ENCODE measurements at places on chromosomes 5 and 9.

- DNase-seq, result no peak
These were observed 287.4 kb downstream of the ARHGAP26 start for GRCh38 chr5:143057580-143057999.

- no peak for DNase-seq
These were observed 53.0 kb downstream of the SLC1A3 start for GRCh38 chr5:36659411-36659810.

GRCh38 chr9:123544007-123544827 is 188.2 kb downstream of the CRB2 start:
- DNase-seq, result no peak

DNA sequence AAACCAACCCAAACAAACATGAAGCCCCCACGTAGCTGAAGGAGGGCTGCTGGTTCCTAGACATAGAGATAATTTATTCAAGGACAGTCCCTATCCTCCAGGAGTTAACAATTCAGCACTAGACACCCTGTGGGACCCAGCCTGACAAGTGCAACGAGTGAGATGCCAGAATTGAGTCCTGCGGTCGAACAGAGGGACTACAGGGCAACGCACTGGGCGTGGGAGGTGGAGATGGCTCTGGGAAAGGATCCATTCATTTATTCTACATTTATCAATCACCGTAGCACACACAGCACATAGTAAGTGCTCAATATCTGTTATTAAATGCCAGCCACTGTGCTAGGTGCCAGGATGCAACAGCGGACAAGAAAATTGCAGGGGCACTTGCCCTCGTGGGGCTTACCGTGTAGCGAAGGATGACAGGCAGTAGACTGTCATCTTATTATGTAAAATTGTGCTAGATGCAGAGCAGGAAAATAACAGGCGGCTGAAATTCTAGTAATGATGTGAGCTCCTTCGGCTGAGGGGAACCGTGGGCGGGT is 855 bp upstream of the ARHGAP26 start:
- no peak for DNase-seq

- no peak for DNase-seq
These were observed 462.5 kb upstream of the TYRP1 start for GRCh38 chr9:12230708-12231107.

DNA sequence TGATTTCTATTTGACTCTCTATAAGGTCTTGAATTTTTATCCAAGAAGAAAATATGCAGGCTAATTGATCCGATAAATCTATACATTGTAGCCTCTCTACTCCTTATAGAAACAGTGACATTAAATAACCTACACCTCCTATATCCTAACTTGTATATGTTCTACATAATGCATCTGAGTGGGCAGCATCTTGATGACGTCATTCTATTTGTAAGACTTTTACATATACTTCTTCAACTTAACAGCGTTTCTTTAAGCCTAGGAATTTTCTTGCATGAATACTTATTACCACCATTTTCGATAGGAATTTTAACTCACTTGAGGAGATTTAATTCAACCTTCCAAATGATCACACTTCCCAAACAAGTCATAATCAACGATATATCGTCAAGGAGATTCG is 869.0 kb downstream of the PTPRD start:
- DNase-seq, result no peak

DNA sequence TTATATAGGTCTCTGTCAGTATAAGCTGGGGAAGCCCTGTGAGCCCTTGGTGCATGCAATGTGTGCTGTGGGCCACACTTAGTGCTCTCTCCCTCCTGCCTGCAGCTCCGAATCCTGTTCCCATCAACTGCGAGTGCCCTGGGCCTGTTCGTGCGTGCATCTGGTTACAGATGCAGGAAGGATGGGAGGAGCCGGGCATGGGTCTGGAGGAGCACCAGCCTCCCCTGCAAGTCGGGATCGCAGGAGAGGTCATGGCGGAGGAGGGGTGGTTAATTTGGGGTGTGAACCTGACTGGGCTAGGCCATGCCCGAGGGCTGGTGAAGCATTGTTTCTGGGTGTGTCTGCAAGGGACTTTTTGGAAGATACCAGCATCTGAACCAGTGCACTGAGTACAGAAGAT is 274.6 kb upstream of the IRX4 start:
- no peak for DNase-seq

DNA sequence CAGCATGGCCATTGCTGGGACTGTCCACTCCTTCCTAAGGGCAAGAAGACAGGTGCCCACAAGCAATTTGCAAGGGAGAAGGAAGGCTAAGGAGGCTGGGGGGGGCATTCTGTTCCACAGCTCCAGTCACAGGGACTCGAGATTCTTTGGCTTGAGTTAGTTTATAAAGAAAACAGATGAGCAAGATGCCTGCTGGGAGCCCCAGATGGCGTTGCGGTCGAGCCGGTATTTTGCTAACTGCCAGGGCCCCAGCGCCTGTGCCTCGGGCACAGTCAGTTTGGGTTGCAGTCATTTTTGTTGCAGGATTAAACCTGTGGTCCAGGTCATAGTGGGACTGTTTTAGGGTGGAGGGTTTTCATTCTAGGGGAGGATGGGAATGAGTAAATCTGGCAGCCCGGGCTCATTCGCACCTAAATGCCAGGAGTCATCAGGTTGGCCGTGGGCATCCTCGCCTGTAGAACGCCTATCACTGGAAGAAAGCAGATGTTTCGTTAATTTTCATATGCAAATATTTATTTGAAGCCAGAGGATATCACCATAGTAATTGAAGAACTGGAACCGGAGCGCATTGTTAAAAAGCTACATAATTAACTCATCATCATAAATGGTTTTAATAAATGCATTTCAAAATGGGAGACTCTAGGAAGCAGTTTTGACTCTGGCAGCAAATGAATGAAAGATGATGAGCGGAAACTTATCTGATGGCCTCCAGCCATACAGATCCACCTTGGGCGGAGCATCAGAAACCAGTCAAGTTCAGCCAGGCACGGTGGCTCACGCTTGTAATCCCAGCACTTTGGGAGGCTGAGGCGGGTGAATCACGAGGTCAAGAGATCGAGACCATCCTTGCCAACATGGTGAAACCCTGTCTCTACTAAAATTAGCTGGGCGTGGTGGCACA is 87.1 kb upstream of the FCN2 start:
- no peak for DNase-seq

Data from stimulated activated CD4-positive, alpha-beta T cell treated with anti-CD3 and anti-CD28 coated beads, TNF-alpha, amount 100 ng/mL, for 4 hours (primary cell).